ENCODE measurements at places on chromosomes 5 and 9.

- no peak for DNase-seq
Observed at GRCh38 chr9:89478821-89479668, 18.9 kb downstream of the SEMA4D start.

- DNase-seq: no peak
Observed at GRCh38 chr5:74251141-74252035, 389.1 kb downstream of the ENC1 start.

GRCh38 chr9:20225826-20226225 is 396.5 kb downstream of the MLLT3 start:
- DNase-seq: no peak

GRCh38 chr5:73950441-73950873 is 324.5 kb downstream of the ARHGEF28 start:
- DNase-seq: no peak

GRCh38 chr5:84016085-84016484 is 295.4 kb upstream of the HAPLN1 start:
- no peak for DNase-seq

GRCh38 chr5:87827539-87827938 is 414.8 kb upstream of the CCNH start:
- no peak for DNase-seq

GRCh38 chr5:151528996-151529395 is 62.1 kb downstream of the FAT2 start:
- no peak for DNase-seq

DNA sequence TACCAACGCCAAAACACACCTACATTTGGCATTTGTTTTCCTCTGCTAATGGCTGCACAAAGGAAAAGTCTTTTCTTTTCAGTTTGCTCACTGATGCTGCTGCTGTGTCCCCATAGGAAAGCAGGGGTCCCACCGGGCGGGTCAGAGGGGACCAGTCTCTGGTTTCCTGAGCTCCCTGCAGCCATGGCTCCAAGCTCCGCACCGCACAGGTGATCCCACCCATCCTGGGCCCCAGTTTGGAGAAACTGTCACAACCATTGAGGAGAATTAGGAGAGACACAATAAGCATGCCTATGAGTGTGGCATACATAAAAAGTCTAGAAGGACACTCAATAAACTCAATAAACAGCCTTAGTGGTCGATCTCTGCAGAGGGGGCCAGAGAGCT is 19.9 kb downstream of the MED10 start:
- no peak for DNase-seq

- no peak for DNase-seq
Observed at GRCh38 chr5:145619806-145620310, 215.3 kb downstream of the PRELID2 start.

- DNase-seq: no peak
Observed at GRCh38 chr5:53601570-53601969, 41.1 kb downstream of the NDUFS4 start.

DNA sequence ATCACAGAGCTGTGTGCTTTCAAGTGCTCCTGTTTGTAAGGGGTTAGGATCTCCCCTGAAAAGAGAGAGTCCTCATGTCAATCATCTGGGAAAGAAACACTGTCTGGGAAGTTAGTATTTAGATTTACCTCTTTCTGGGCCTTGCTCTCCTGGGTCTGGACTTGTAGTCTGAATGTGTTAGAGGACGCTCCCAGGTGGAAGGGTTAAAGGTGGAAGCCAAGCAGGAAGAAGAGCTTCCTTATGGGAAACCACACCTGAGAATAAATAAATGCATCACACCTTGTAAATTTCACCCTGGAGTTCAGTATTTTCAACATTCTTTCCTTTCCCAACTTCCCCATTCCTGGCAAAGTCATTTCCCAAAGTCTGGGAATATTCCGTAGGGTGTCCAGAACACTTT is 1.3 kb downstream of the PLGRKT start:
- DNase-seq: no peak

DNA sequence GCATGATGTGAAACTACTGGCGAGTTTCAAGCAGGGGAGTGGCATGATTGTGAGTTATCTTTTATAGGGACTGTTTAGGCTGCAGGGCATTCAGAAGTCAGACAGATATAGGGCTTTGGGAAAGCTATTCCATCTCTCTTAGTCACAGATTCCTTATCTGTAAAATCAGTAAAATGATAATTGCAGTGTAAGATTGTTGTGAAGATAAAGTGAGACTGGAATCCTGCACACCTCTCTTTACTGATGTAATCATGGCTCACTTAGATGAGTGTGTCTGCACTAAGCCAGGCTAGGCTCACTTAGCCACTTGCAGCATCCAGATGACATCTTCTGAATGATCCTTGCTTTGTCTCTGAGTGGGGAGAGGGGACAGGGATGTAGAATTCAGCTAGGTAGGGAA is 81.8 kb upstream of the MAMDC2 start:
- no peak for DNase-seq

DNA sequence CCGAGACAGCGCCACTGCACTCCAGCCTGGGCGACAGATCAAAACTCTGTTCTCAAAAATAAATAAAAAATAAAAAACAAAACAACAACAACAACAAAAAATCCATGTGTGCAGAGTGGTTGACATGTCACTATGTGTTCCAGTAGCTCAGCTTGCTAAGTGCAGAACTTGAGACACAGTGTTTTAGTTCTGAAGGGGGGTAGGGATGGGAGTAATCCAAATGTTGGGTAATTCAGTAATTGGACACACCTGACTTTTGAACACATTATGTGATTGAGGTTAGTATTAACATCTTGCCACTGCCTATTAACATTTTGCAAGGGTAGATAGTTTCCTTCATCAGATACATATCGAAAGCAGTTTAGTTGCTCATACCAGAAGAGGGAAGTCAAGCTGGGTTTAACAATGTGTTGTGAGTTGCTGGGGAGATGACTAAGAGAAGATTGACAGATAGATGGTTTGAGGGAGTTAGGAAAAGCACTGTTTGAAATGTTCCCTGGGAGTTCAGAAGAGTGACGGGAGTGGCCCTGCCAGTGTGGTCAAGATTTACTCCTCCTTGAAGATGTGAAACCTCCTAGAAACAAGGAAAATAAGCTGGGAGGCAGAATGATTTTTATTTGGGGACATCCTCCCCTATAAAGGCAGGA is 928 bp downstream of the HACD4 start:
- DNase-seq: no peak

DNA sequence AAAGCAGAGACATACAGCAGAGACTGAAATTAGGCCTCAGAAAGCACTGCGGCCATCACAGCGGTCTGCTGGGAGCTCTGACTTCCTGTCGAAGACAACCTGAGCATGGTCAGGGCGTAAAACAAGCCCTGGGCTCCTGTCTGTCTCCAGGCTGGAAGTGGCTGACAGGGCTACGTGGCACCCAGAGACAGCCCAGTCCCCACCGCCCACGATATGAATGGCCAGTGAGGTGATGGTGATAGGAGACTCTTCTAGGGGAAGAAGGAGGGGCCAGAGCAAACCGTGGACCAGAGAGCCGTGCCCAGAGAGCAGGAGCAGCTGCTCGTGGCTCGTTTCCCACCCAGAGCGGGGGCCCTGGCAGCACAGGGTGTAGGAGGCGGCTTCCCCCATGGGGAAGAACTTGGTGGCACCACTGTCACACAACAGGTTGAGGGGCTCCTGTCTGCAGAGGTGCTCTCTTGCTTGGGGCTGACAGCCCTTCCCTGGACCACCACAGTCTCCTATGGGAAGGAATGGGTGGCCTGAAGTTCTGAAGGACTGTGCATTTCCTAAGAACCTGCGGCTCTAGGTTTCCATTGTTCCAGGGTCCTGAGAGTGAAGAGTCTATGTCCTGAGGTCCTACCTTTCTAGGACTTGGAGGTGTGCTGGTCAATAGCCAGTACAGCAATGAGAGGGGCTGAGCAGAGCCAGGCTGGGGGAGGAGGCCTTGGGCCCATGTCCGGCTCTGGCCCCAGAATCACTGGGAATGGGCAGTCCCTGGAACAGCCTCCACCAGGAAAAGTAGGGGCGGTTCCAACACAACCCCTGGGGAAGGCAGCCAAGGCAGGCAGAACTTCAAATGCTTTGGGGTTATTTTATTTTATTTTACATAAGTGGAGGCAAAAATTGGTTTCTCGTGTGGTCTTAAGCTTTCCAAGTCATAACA is 56.4 kb downstream of the BARX1 start:
- no peak for DNase-seq

DNA sequence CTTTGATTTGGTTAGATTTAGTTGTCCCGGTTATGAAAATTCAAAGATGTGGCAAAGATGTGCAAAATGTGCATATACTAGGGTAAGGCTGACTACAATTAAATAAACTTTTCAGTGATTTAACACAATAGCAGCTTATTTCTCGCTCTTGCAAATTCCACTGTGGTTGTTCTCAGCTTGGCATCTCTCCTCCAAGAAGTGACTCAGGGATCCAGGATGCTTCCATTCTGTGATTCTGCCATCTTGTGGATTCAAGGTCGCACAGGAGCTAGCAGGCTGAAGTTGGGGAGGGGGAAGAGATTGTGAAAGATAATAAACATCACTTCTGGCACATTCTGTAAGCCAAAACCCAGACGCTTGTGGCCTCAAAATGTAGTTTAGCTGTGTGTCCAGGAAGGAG is 60.1 kb upstream of the TGFBR1 start:
- no peak for DNase-seq

DNA sequence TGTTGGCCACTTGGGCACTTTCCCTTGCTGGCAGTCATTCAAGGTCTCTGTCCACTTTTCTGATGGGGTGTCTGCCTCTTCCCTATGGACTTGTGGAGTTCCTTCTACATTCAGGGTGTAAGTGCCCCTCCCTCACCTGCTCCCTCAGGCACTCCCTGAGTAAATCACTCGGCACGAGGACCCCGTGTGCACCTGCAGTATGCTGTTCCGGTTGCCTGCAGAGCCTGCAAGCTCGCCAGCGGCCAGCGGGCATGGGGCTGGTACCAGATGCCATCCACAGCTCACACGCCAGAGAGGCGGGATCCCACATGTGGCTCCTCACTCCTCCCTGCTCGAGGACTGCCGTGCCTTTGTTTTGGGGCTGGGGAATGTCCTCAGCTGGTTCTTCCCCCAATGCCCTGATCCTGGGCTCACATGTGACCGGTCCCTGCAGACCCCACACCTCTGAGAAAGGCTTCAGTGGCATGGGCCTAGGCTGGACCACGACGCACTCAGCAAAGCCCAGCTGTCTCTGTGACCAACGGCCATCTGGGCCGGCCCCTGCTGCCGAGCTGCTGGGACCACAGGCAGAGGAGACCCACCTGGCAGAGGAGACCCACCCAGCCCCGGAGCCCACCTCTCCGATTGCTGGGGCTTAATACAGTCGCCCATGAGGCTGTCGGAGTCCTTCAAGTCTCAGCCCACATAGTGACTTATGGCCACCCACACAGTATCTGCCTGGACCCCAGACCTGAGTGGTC is 46.1 kb upstream of the CLPTM1L start:
- DNase-seq: no peak
